ENCODE measurements at places on chromosomes 12 and 14. TPM values are rescaled to one million over a fixed set of nuclear protein-coding genes. Genes with fewer than 3 reads are reported as not detected.

TEX22 gene
- polyA plus RNA-seq, result 0.82 TPM

CATSPERB gene
- polyA plus RNA-seq, result 0.81 TPM

PAPLN gene
- polyA plus RNA-seq, result 69.1 TPM

MARCHF9 gene
- polyA plus RNA-seq, result 28.1 TPM

OR4E2 gene
- polyA plus RNA-seq, result not detected

CYP46A1 gene
- polyA plus RNA-seq, result 1.5 TPM

OTX2 gene
- polyA plus RNA-seq, result not detected

INF2 gene
- polyA plus RNA-seq, result 64.2 TPM

NTS gene
- polyA plus RNA-seq, result 126 TPM

AQP2 gene
- 0.01 TPM for polyA plus RNA-seq

SRGAP1 gene
- polyA plus RNA-seq, result 8.6 TPM

TPH2 gene
- polyA plus RNA-seq, result 0.04 TPM

Data from large intestine (tissue), 12 donors.